Mammary epithelial cell (primary cell): ENCODE measurements at places on chromosomes 7 and 10. TPM values are rescaled to one million over a fixed set of nuclear protein-coding genes. Genes with fewer than 3 reads are reported as not detected.
A peak's percentile ranks its signal among the peaks of the same experiment; 100 is the strongest.

Gene AOAH
- total RNA-seq, result 0.33 TPM

Gene ACSM6
- not detected for total RNA-seq

Gene PRPS1L1
- total RNA-seq, result not detected

Gene CTAGE6
- total RNA-seq, result not detected

Gene RBP4
- not detected in 2 replicates for total RNA-seq

Gene CTNNA3
- total RNA-seq, result not detected

Gene BTBD16
- total RNA-seq, result not detected

Gene ATG9B
- 0.54 and 0.94 TPM in 2 replicates for total RNA-seq

Gene MET
- total RNA-seq, result 179 TPM

Gene CREM
- total RNA-seq, result 15.2 TPM

Gene COL28A1
- total RNA-seq, result 0.17 TPM

Gene PNLIPRP1
- total RNA-seq, result not detected in 2 replicates

Gene TEX47
- not detected for total RNA-seq

Gene GPER1
- 0.45 TPM in 1 of 2 replicates, not detected in the other for total RNA-seq

DNA sequence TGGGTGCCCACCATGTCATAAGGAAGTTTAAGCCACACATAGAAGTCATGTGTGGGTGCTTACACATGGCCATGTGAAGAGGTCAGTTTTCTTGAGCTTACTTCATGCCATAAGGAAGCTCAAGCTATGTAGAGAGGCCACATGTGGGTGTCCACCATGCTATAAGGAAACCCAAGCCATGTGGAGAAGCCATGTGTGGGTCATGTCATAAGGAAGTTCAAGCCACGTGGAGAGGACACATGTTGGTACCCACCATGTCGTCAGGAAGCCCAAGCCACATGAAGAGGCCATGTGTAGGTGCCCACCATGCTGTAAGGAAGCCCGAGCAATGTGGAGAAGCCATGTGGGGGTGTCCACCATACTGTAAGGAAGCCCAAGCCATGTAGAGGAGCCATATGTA lies 1089.2 kb upstream of the AUTS2 start:
- no peak for DNase-seq

DNA sequence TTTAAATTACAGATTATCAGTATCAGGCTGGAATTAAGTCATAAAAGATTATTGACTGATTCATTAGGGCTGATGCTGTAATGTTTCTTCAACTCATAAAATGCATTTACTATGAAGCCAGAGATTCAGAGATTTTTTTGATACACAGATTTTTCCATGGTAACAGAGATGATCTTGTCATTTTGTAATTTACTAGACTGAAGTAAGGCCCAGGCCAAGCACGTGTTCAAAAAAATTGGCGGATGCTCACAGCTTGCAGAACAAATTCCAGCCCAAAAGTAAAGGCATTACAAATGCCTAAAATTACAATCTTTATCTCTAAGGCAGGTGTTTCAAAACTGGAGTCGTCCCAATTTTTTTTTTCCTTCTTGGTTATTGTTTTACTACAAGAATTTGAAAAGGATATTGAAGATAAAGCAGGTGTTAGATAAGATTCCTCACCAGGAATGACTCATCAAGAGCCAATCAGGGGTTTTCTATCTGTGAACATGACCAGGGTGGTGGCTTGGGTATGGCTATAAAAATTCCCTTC lies 78.4 kb upstream of the MEOX2 start:
- DNase-seq, result no peak

DNA sequence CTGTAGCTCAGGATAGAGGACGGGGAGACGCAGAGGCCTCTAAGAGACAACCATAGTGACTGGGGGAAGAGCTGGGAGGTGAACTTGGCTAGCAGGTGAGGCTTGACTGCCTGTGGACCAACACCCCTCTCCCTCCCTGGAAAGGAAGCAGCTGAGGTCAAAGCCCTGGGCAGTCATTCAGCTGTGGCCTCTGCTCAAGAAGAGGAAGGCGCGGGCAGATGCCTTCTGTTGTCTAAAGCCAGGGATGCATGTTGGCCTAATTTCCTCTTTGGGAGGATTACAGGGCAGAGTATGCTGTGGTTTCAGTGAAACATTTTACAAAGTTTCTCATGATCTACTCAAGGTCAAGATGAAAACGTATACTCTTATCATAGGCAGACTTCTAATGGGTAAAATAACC lies 327.1 kb downstream of the PRPF18 start:
- DNase-seq, result no peak

DNA sequence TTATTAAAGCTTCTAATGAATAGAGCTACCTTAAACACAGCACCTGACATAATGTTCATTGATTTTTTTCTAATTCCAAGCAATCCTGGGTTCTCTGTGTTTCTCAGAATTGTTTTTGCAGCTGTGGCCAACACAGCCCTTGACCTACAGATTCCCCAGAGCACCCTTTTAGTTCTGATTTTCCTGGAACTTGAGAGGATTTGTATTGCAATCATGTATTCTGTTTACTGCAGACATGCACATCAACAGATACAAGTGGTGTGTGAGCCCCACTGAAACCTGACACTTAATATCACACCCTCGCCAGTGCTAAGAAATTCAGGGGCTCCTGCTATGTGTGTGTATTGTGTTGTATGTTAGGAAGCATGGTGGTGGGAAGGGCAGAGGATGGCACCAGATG lies 344.2 kb upstream of the POM121L12 start:
- no peak for DNase-seq

DNA sequence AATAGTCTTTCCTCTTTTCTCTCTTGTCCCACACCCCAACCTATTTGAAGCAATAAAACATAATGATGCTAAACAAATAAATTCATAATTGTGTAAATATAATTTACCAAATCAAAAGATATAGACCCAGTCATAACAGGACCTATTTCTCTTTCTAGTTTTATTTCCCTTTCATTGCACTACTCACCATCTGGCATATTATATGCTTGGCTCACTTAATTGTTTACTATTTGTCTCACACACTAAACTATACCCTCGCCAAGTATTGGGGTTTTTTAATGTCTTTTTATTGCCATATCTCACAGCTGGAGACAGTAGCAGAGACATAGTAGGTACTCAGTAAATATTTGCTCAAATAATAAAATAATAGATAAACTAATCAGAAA lies 597.5 kb upstream of the PCDH15 start:
- no peak for DNase-seq

- no peak for DNase-seq
These were observed 150.7 kb downstream of the KMT2E start for GRCh38 chr7:105164751-105165150.

GRCh38 chr7:15662451-15662850 lies 24.0 kb downstream of the MEOX2 start:
- DNase-seq, result no peak

DNA sequence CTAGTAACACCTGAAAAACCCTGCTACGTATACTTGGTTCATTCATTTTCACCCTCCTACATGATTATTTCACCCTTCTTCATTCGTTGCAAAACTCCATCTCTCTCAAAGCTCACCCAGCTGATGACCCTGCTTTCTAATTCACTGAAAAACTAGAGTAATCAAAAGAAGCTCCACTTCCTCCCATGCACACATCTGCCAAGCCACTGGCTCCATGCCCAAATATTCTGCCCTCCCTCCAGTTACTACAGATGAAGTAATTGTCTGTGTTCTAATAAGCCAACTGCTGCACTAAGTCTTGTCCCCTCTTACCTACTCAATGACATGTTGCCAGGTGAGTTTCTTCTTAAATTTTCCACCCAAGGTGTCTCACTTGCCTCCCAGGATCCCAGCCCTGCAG lies 96.9 kb upstream of the CCDC71L start:
- DNase-seq, result no peak

DNA sequence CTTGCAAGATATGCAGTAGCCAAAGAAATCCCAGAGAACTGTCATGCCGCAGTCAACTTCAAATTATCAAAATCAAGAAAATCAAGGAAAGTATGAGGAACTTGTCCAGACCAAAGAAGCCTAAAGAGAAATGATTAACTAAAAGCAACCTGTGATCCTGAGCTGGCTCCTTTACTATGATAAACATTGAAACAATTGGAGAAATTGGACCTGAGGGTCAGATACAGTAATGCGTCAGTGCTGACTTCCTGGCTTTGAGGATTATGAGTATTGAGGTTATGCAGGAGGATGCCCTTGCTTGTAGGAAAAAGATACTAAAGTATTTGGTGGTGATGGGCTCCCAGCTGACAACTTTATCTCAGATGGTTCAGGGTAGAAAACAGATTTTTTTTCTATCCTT lies 324.7 kb upstream of the AKR1E2 start:
- DNase-seq, result no peak

DNA sequence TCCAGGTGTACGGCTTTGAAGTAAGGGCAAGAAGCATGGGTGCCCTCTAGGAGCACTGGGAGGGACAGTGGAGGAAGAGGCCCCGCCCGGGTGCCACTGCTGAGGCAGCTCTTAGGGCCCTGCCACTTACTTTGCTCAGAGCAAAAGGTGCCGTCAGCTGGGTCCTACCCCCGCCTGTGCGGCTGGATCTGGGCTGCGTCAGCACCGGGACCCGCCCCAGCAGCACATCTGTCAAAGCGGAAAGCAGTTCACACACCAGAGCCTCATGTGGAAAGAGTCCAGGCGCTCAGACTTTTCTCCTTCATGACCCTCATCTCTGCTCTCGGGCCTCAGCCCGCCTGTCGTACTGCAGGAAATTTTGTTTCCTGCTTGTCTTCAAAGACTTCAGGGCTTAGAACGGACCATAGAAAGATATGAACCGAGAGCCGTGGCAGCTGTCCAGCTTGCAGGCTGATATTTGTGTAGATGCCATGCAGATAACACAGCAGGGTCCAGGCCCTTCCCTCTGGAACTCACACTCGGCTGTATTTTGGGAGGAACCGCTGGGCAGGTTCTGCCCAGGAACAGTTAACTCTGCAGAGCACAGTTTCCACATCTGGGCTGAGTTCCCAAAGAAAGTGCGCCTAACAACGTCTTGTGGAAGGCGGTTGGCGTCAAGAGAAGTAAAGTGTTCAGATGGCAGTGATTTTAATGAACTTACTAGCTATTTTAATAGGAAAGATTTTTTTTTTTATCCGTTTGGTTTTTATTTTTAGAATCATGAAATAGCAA lies 44.3 kb upstream of the PRKAR1B start:
- no peak for DNase-seq

DNA sequence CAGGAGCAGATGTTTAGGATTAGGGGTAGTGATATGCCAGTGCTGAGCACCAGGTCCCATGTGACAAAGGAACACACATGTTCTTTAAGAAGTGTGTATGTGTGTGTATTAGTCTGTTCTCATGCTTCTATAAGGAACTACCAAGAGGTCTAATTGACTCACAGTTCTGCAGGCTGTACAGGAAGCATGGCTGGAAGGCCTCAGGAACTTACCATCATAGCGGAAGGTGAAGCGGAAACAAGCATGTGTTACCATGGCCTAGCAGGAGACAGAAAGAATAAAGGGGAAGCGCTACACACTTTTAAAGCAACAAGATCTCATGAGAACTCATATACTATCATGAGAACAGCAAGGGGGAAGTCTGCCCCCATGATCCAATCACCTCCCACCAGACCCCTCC lies 22.8 kb upstream of the PDZD8 start:
- no peak for DNase-seq

DNA sequence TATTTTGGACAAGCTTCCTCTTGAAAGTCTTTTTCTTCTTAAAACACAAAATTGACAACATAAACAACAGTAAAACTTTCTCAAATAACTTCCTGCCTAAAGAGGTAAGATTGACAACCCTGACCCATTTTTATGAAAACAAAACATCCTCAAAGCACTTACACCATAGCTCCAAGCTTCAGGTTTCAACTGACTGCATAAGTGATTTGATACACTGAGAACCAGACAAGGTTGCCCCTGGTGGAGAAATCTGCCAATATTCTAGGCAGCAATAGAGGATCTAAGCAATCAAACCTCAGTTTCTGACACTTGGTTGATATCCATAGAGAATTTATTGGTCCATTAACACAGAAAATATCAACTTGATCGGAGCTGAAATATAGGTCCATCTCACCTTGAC lies 147.8 kb downstream of the ELAPOR2 start:
- DNase-seq, result no peak

- no peak for DNase-seq
These were observed 4.5 kb downstream of the RBP4 start for GRCh38 chr10:93596539-93596938.

GRCh38 chr10:80075781-80076180 lies 2.7 kb upstream of the TMEM254 start:
- DNase-seq, result peak; percentile 75

DNA sequence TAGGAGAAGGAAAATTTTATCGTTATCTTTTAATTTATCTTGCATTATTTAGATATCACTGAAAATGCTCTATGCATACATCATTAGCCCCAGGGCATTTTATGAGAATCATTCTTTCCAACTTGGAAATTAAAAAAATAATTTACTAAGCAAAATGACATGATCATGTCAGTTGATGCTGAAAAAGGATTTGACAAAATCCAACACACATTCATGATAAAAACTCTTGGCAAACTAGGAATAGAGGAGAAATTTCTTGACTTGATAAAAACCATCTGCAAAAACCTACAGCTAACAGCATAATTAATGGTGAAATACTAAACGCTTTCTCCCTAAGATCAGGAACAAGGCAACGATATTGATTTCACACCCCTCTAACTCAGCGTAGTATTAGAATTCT lies 40.2 kb upstream of the RSU1 start:
- DNase-seq, result no peak

- no peak for DNase-seq
These were observed 71.5 kb upstream of the NOBOX start for GRCh38 chr7:144474800-144475615.

DNA sequence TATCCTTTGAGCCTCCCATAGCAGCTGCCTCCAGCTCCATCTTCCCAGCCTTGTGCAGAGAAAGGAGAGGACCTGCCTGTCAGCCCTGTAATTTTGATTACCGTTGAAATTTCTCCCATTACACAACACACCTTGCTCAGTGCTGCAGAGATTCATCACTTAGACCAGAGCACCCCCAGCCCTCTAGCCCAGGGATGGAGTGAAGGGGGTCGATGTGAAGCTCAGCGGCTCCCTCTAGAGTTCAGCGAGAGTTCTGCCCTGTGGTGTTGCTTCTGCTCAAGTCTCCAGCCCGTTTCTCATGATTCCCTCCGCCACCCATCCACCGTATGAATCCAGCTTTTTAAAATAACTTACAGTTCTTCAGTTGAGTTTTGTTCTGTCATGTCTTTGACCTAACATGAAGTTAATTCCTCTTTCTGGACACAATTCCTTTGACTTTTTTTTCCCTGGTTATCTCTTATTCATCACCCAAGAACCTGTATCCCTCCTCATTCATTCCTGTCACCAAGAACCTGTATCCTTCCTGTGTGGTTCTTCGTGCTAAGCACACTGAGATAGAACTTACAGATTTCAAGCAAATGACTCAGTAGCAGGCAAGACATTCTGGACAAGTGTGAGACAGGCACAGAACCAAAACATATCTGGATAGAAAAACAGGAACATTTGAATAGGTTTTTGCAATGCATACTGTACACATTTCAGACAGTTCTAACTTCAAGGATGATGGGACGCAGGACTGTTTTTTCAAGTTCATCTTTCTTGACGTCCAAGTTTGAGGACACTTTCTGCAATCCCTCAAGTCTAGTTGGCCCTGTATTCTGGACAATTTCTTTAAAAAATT lies 35.0 kb upstream of the ZNF32 start:
- no peak for DNase-seq

- DNase-seq, result no peak
These were observed 159.7 kb upstream of the YAE1 start for GRCh38 chr7:39406467-39406866.

GRCh38 chr10:92573091-92573797 lies 649 bp downstream of the IDE start:
- peak; percentile 46 for DNase-seq

GRCh38 chr7:67654642-67655041 lies 658.0 kb downstream of the TYW1 start:
- DNase-seq, result no peak
